ENCODE measurements at places on chromosomes 11 and 22.

- DNase-seq, result no peak
Observed at GRCh38 chr11:15010865-15011264, 38.7 kb upstream of the CALCA start.

GRCh38 chr11:71326328-71326940 is 74.1 kb upstream of the SHANK2 start:
- no peak for DNase-seq

- DNase-seq, result no peak
Observed at GRCh38 chr11:44988111-44988510, 37.4 kb upstream of the TP53I11 start.

- DNase-seq, result peak; percentile 32
Observed at GRCh38 chr11:115290893-115291292, 213.3 kb downstream of the CADM1 start.

- DNase-seq, result no peak
Observed at GRCh38 chr22:29141078-29141688, 64.5 kb upstream of the EMID1 start.

DNA sequence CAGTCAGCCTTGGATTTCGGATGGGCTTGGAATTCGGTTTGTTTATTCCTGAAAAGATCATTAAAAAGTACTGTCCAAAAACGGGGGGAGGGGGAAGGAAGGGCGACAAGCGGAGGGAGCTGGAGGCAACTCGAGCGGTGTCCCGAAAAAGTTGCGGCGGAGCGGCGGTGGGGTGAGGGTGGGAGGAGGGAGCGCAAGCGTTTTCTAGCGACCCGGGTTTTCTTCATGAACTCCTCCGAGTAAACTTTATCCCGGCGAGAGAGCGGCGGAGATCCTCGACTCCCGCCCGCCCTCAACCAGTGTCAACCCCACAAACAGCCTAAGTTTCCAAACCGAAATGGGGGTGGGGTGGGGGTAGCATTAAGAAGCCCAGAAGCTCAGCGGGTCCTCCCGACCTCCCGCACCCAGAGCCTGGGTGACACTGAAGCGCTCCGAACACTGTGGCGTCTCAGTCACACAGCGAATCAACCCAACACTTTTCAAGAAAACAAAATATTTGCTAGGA is 133.0 kb upstream of the C11orf58 start:
- DNase-seq, result no peak

DNA sequence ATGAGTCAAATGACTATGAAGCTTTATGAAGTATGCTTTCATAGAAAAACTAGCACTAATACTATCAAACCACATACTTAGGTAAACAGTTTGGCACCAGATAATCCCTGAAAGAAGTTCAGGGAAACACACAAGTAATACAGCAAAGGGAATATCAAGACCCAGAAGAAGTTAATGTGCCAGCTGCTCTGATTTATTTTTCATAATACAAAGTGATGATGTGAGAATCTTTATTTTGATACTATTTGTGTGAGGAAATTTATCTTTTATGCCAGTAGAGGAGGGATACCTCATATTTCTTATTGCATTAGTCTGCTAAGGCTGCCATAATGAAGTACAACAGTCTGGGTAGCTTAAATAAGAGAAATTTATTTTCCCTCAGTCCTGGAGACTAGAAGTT is 67.7 kb upstream of the ANO3 start:
- DNase-seq, result no peak

- DNase-seq, result no peak
Observed at GRCh38 chr11:74694136-74694930, 36.9 kb downstream of the CHRDL2 start.

DNA sequence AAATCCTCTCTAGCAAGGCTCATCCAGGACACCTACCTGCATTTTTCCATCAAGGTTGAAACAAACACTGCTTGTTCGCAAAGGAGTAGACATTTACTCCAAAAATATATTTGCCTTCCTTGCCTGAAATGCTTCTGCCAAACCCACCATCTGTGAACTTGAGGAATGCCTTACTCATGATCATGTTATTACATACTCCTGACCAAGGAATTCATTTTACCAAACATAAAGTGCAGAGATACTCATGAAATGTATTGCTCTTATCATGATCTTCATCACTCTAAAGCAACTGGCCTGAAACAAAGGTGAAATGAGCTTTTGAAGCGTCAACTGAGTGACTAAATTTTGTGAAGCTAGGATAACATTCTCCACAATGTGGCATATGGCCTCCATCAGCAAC is 243.1 kb upstream of the CCDC179 start:
- no peak for DNase-seq

GRCh38 chr11:15941206-15941770 is 415.1 kb downstream of the SOX6 start:
- no peak for DNase-seq

Data from pulmonary artery endothelial cell (primary cell).